Activated CD4-positive, alpha-beta memory T cell treated with anti-CD3 and anti-CD28 coated beads for 36 hours (primary cell): ENCODE measurements at places on chromosomes 1 and 21. TPM values are rescaled to one million over a fixed set of nuclear protein-coding genes. Genes with fewer than 3 reads are reported as not detected.

Gene OR14I1
- total RNA-seq: not detected

GRCh38 chr1:921011-921837 is 2.5 kb upstream of the SAMD11 start:
- no peak overlapping the region for H3K4me3 ChIP-seq
- DNase-seq: no peak
- no peaks in the 10 kb centered on the region for H3K36me3 ChIP-seq
- H3K4me1 ChIP-seq: peaks cover 15% of the 10 kb centered on the region
- H3K27me3 ChIP-seq: peaks cover 47% of the 10 kb centered on the region

DNA sequence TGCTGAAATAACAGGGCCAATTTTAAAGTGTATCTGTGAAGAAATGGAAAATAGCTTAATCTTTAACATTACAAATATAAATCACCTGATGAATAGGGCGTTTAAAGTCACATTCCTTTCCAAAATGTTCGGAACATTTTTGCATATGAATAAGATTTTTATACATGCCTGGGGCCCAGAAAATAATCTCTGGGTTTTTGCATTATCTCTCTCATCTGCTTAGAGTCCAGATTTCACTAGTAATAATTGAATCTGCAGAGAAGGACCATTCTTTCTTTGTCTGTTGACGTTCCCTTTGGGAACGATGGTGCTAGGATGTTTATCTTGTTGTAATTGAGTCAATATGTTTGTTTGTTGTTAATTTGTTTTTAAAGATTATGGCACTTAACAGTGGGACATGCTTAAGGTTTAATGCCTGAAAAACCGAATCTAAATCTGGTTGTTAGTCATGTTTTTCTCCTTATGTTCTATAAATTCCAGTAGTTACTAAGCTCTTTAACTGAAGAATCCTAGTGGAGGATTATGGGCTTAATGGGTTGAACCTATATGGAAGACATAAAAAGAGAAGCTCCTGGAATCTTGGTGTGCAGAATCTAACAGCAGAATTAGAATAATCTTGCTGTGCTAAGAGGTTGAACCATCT is 140.6 kb downstream of the VPS13D start:
- no peak overlapping the region for H3K27ac ChIP-seq
- H3K4me3 ChIP-seq: no peak overlapping the region
- H3K36me3 ChIP-seq: peaks cover 16% of the 10 kb centered on the region
- no peak for DNase-seq
- H3K4me1 ChIP-seq: peaks cover 5% of the 10 kb centered on the region
- H3K27me3 ChIP-seq: no peaks in the 10 kb centered on the region

- no peak overlapping the region for H3K27ac ChIP-seq
- no peaks in the 10 kb centered on the region for H3K27me3 ChIP-seq
- H3K4me3 ChIP-seq: no peak overlapping the region
- no peak for DNase-seq
- no peaks in the 10 kb centered on the region for H3K4me1 ChIP-seq
- H3K36me3 ChIP-seq: peaks cover 22% of the 10 kb centered on the region
Measured at GRCh38 chr1:97101509-97101908, 379.9 kb downstream of the PTBP2 start.
